ENCODE measurements at places on chromosomes 7 and 10.
A peak's percentile ranks its signal among the peaks of the same experiment; 100 is the strongest.

DNA sequence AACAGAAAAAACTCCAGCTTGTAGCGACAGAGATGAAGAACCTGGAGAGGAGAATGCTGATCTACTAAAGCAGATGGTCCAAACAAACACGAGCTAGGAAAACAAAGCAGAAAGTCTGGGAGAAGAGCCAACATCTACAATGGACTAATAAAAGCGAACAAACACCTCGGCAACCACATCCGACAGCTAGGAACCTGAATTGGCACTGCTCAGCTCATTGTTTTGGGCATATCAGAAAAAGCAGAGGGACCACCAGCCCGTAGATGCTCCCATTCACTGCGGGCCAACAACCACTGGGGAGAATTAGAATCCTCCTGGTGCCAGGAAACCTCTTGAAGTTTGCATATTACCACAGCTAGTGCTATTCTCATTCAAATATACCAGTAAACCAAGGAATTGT lies 204.7 kb downstream of the NXPH1 start:
- DNase-seq = no peak

GRCh38 chr7:143331179-143331801 lies 15.4 kb downstream of the CLCN1 start:
- peak; percentile 95 for DNase-seq

GRCh38 chr10:34626158-34626880 lies 188.8 kb downstream of the PARD3 start:
- DNase-seq = peak; percentile 31

DNA sequence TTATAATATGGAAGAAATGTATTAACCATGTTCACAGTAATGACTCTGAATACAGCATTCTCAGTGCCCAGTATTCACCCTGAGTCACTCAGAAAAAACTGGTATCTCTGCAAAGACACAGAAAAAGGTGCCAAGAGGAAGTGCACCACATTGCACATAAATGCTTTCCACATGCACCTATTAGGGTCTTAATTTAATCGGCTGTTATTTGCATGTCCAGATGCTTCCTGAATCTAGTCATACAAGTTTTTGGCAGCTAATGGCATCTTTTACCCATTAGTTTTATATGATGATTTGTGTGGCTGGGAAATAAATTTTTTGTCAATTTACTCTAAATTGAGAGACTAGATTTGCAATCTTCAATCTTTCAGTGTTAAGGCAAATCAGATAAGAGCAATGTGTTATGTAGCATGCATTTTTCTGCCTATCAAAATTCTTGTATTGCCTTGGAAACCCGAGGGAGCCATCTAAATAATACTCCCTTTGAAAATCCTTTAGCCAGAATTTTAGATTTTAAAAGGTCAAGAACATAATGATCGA lies 58.2 kb downstream of the ZNF680 start:
- DNase-seq = no peak

DNA sequence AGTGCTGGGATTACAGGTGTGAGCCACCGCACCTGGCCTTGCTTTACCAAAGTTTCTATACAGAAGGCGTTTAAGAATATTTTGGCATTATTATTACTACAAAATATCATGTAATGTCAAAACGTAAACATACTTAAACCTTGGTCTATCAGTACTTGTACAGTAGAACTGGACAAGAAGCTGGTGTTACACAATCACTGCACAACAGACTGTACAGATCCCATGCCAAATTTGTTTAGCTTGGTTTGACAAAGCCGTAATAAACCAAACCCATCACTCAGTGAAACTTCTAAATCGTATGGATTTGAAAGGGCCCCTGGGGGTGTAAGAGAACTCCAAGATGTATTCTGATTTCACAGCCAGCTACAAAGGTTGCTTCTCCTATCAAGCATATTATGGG lies 51.8 kb upstream of the RHEB start:
- DNase-seq = peak; percentile 43

- DNase-seq = no peak
These were observed 3.8 kb downstream of the PRAP1 start for GRCh38 chr10:133350950-133351329.

- no peak for DNase-seq
These were observed 75.9 kb upstream of the GNA12 start for GRCh38 chr7:2920041-2920440.

- peak; percentile 92 for DNase-seq
These were observed 166.9 kb downstream of the GLI3 start for GRCh38 chr7:42070068-42070467.

- DNase-seq = no peak
These were observed 856.2 kb downstream of the SORCS1 start for GRCh38 chr10:106308284-106308683.

- no peak for DNase-seq
These were observed 172.6 kb upstream of the SP8 start for GRCh38 chr7:20959281-20959680.

- no peak for DNase-seq
These were observed 41.5 kb downstream of the PYROXD2 start for GRCh38 chr10:98373260-98374040.

DNA sequence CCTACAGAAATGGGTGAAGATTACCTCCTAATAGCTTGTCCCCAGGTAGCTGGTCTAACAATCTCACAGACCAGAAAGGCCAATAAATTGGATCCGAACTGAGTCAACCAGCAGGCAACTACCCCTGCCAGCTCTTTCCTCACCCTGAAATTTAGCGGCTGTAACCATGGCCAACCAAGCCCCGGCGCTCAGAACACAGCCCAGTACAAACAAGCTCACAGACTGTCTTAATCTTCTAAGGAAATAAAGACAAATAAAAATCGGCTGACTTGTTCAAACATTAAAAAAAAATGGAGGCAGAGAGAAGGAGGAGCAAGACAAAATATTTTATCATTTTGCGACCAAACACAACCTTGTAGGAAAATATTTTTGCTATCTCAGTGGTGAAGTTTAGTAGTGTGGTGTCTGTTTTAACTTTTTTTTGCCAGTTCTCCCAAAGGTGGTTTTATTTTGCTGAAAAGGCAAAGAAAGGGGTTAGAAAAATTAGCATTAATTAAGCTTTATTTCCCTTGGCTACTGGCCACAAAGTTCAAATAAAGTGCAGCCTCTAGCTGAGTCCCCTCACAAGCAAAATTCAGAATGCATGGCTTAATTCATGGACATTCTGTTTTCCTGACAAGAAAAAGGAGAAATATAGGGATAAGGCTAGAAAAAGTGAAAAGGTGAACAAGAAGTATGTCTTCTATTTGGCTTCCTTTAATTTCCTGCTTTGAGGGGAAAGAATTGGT lies 313.0 kb upstream of the NPVF start:
- no peak for DNase-seq

- DNase-seq = peak; percentile 12
These were observed 45.5 kb upstream of the RHOBTB1 start for GRCh38 chr10:60989400-60989876.

GRCh38 chr10:125262409-125262808 lies 102.0 kb upstream of the CTBP2 start:
- DNase-seq = no peak

DNA sequence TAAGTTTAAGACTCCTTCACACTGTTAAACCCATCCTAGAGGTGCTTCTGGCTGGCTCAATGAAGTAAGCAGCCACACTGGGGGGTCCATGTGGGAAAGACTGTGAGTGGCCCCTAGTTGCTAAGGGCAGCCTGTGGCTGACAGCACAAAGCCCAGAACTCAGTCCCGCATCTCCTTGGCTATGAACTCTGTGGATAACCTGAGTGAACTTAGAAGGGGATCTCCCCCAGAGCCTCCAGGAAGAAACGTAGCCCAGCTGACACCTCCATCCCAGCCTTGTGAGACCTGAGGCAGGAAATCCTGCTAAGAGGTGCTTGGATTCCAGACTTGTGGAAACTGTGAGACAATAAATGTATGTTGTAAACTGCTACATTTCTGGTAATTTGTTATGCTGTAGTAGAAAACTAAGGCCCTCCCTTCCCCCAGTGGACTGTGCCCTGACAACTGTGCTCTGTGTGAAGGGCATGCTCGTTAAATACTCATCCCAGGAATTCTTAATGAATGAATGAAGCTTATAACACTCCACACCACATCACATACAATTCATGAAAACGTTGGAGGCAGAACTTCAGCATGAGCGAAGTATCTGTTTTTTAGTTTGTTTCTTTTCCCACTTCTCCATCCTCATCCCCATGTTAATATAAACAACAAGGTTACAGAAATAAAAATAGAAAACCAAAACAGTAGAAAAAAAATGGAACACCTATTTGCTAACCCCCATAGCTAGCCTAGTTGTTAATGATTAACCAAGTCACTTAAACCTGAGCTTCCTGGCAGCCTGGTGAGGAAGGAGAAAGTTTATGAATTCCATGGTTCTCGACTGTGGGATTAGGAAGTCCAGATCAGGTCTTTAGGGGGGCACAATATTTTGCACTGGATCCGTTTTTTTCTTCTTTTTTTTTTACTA lies 36.8 kb upstream of the AOAH start:
- no peak for DNase-seq

GRCh38 chr10:8594711-8595110 lies 540.2 kb downstream of the GATA3 start:
- DNase-seq = no peak

DNA sequence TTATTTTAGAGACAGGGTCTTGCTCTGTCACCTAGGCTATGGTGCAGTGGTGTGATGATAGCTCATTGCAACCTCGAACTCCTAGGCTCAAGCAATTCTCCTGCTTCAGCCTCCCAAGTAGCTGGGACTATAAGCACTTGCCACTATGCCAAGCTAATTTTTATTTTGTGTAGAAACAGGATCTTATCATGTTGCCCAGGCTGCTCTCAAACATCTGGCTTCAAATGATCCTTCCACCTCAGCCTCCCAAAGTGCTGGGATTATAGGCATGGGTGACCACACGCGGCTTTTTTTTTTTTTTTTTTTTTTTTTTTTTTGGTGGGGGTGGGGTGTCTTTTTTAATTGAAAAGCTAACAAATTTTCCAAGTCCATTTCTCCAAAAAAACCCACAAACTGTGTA lies 18.4 kb downstream of the HPS6 start:
- no peak for DNase-seq

DNA sequence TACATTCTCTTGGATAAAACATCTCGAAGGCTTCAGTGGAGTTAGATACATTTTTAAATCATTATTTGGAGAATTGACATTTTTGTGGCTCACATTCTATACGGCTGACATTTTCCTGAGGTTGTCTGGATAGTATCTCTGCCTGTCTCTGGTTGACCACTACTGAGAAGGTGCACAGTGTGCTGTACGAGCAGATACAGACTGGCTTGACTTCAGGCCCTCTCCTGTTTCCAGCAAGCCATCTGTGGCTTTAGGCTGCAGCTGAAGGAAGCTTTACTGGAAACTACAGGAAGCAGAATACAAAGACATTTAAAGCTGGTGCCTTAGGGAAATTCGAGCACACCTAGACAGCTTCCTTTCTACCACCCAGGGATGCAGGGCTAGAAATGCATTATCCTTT lies 39.3 kb upstream of the RSU1 start:
- peak; percentile 73 for DNase-seq

- DNase-seq = peak; percentile 23
These were observed 1135.4 kb downstream of the XPNPEP1 start for GRCh38 chr10:108787932-108788331.

DNA sequence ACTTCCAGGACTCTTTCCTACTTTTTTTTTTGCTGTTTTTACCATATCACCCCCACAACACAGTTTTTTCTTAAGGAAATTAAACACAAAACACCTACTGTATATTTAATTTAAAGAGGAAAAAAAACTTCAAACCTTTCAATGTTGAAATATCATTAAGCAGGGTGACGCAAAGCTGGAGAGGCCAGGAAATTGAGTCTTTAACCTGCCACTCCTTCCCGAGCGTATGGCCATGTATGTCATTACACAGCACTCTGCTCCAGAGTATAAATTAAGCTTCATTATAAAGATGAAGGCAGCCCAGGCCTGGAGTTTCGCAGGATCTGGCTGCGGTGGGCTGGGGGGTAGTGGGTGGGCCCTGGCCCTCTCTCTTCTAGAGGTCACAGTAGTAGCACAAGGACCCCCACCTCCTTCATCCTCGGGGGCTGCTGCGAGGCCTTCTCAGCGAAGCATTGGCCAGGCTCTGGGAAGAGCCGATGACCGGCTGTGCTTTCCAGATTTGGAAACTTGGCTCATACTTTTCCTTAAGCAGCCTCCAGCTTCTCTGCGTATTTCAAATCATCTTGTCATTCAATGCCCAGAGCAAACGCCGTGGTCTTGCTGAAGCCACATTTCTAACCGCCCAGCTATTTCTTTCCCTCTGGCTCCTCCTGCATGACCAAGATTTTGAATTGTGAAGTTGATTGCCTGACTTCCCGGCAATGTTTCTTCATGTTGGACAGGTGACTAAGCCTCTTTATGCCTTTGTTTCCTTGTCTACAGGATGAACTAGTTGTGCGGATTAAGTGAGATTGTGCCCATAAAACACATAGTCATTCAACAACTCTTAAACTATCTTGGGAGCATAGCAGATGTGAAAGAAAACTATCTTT lies 765.1 kb downstream of the SUGCT start:
- DNase-seq = no peak

GRCh38 chr7:155589001-155589980 lies 42.9 kb upstream of the CNPY1 start:
- no peak for DNase-seq

DNA sequence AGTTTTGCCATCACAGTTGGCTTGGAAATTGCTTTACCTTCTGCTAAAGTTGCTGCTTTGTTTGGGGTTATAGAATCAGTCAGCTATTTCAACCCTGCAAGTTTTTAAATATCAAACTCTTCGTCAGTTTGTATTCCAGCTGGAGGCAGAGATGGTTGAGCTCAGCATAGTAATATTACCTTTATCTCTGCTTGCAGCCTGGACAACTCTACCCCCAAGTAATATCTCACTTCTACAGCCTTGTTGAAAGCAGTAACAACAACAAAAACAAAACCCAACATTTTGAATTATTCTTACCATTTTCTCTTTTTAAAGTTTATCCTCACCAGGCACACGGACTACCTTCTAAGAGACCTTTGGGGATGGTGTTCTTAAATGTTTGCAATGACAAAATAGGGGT lies 239.1 kb upstream of the PHF14 start:
- no peak for DNase-seq

DNA sequence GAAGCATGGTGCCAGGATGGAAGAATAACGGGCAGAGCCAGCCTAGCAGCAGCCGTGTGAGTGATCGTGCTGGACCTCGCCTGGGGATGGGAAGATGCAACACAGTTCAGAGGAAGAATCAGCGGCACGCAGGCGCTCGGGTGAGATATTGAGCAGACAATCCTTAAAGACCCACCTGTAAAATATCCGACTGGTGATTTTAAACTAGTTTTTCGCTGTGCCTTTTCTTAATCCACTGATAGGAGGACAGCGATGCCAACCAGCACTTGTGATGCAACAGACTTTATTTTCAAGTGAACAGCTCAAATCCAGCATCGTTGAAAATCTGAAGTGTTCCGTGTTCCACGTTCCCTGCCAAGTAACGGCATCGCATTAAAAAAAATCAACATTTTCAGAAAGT lies 214.7 kb downstream of the TEX36 start:
- DNase-seq = no peak

DNA sequence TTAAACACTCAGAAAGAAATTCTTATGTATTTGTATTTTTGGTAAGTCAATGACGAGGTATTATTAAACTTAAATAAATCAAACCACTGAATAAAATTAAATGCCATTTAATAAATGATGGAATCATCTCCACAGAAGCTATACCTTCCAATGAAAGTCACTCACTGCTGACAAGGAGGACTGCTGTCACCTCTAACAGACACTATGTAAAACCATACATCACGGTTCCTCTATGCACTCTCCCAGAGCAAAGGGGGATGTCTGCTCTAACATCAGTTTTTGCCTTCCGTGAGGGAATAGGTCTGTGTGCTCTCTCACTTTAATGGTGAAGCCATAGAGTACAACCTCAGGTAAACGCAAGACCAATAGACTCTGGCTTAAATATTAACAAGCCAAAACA lies 99.7 kb upstream of the DDC start:
- DNase-seq = no peak

Measured in iris pigment epithelial cell (primary cell).